ENCODE measurements at places on chromosomes 11 and 22.
A peak's percentile ranks its signal among the peaks of the same experiment; 100 is the strongest.

GRCh38 chr11:415640-416041 lies 842 bp upstream of the SIGIRR start:
- DNase-seq = no peak

DNA sequence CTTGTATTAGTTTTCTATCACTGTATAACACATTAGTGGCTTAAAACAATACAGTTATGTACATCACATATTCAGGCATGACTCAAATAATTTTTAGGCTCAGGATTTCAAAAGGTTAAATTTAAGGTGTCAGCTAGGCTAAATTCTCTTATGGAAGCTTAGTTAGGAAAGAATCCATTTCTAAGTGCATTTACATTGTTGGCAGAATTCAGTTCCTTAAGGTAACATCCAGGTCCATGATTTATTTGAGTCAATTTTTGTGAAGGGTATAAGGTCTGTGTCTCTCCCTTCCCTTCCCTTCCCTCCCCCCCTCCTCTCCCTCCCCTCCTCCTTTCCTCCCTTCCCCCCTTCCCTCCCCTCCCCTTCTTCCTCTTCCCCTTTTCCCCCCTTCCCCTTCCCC lies 399.0 kb upstream of the CNTN5 start:
- DNase-seq = no peak

- peak; percentile 81 for DNase-seq
Observed at GRCh38 chr22:20117633-20118299, 740 bp upstream of the TRMT2A start.

- DNase-seq = peak; percentile 48
Observed at GRCh38 chr11:95715777-95716241, 73.8 kb downstream of the FAM76B start.

DNA sequence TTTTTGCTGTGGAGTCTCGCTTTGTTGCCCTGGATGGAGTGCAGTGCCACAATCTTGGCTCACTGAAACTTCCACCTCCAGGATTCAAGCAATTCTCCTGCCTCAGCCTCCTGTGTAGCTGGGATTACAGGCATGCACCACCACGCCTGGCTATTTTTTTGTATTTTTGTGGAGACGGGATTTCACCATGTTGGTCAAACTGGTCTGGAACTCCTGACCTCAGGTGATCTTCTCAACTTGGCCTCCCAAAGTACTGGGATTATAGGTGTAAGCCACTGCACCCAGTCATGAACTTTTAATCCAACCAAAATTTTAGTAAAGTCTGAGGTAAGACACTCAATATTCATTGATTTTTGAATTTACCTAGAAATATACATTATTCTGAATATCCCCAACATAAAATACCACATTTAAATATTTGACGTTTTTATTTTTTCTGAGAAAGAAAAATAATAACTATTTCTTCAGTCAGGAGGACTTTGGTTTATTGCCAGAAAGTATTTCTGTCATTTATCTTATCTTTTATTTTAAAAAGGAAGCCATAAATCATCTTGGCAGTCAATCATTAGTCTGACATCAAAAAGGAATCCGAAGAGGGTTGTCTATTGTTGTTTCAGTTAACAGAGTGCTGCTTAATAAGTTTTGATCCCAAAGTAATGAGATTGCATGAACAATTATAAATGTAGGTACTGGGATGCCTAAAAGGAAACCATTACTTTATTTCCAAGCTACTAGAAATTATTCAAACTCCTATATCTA lies 102.2 kb upstream of the GRIA4 start:
- DNase-seq = no peak

Measured in activated naive CD4-positive, alpha-beta T cell treated with Interleukin-2 at 50 U/mL for 16 hours (primary cell).